ENCODE measurements at places on chromosomes 11 and 22.

DNA sequence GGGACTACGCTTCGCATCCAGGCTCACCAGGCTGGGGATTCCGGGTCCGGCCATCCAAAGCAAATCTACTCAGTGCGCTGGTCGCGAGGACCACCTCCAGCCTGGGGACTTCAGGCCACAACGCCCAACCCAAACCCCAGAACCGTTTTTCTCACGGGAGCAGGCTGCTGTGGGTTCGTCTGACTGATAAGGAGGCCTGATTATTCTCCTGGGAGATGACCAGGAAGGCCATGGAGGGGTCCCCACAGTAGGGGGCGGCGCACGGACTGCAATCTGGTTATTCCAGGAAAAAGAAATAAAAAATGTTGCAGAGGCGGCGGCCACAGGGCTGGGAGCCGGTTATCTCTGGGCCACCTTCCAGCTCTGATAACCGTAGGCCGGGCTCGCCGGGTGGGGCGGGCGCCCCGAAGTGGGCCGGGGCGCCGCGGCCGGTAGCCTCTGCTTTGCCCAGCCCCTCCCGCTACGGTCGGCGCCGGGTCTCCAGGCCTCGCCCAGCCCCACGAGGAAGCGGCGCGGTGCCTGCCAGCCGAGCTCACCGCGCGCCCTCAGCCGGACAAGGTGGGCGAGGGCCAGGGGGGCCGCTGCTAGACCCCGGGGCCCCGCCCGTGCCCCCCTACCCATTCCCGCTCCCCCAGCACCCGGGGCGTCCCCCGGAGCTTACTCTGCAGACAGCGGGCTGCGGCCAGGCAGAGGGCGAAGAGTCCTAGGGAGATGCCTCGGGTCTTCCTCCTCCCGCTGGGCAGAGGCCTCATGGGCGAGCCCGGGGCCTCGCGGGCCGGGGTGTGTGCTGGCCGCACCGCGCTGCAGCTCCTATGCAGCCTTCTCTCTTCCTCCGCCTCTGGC, 446 bp downstream of the VSTM5 start:
- no peak for DNase-seq

DNA sequence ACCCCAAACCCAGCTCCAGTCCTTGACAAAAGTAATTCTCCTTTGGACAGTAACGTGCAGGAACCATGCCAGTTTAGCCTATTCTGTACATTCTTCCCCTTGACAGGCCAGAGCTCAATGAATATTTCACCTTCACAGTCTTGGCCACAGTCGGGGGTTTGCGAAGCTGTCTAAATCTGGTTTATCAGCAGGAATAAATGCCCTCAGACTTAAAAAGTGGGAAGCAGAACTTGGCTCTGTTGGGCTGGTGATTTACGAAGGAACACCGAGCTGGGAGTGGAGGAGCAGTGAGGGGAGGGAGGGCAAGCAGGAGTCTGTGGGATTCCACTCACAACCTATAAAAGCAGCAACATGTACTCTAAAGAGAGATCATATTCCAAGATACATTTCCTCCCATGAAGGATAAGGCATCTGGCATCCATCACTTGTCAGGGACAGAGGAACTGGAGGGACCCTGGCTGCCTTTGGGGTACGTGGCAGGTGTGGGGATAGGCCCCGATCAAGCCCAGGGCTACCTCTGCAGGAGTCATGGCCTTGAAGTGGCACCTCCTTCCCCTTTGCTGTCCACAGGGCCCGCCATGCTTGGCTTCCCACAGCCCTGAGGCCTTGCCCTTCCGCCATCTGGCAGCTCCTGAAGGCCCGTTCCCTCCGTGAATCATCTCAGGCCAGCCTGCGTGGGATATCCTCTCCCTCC, 154.3 kb downstream of the ADAMTS15 start:
- DNase-seq = no peak

- DNase-seq = no peak
Measured at GRCh38 chr11:120013325-120014250, 124.3 kb downstream of the TRIM29 start.

DNA sequence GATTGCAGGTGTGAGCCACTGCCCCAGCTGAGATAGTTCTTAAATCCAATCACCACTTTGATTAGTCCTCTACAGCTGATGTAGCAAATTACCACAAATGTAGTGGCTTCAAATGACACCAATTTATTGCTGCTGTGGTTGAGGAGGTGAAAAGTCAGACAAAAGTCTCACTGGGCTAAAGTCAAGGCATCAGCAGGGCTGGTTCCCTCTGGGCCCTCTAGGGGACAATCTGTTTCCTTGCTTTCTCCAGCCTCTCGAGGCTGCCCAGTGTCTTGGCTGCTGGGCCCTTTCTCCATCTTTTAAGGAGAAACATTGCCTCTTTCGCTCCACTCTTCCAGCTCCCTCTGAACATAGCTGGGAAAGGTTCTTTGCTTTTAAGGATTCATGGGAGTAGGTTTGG, 50.5 kb upstream of the SHANK2 start:
- DNase-seq = no peak

GRCh38 chr22:48709976-48710375, 1117.7 kb downstream of the BRD1 start:
- no peak for DNase-seq

DNA sequence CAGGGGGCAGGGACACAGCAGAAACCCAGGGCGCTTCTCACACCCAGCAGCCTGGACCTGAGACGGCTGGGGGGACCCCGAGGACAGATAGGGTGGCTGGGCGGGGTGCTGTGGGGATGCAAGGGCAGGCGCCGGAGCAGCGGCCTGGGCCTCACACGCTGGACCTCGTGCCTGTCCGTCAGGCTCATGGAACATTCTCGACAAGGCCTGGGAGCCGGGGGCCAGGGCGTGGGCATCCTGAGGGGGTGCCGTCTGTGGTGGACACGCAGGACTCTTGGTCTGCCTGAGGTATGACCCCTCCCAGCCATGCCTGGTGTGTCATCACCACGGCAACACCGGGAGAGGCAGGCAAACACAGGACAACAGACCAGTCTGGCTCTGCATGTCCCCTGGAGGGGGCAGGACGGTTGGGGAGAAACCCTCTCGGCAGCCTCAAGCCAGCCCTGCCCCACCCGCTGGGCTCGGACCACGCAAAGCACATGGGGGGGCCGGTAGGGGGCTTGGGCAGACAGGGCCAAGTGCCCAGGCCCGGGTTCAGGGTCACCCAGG, 21.4 kb downstream of the MRPL23 start:
- DNase-seq = no peak

DNA sequence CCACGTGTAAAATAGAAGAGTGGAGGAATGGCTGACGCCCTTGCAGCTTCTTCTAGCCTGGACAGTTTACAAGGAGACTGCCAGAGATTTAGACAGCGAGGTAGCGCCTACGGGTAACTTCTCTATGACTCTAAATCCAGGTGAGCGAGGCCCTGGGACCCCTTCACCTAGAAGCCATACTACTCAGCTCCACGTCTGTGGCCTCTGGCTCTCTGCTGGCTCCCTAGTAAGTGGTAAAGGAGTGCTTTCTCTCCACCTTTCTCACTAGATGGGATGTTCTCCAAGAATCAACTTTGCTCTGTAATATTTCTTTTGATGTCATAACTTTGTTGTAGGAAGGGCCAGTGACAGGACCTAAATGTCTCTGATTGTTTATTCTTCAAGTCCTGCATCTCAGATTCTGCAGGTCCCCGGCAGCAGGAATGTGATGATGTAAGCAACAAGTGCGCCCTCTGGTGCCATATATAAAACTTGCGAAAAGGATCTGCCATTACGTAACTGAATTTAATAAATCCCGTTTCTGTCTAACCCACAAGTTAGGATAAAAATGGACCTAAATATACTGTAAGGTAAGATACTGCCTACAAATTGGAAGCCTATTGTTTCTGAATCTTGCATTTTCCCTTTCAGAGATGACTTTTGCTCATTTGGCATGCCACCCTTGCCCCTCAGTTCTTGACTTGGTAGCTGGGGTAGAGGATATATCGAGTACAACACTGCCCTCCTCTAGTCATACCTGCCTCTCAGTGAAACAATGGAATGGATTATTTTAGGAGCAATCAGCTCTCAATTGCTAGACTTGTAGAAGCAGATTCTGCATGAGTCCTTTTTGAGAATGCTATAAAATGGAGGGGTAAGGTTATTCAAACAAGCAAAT, 11.0 kb upstream of the PTPN5 start:
- DNase-seq = no peak

GRCh38 chr11:17528181-17528691, 16.0 kb downstream of the USH1C start:
- no peak for DNase-seq

GRCh38 chr22:27985323-27986275, 66.5 kb upstream of the PITPNB start:
- no peak for DNase-seq

- no peak for DNase-seq
Measured at GRCh38 chr11:2558861-2559526, 114.2 kb downstream of the KCNQ1 start.

GRCh38 chr22:19434401-19434800, 2.1 kb downstream of the MRPL40 start:
- DNase-seq = no peak

DNA sequence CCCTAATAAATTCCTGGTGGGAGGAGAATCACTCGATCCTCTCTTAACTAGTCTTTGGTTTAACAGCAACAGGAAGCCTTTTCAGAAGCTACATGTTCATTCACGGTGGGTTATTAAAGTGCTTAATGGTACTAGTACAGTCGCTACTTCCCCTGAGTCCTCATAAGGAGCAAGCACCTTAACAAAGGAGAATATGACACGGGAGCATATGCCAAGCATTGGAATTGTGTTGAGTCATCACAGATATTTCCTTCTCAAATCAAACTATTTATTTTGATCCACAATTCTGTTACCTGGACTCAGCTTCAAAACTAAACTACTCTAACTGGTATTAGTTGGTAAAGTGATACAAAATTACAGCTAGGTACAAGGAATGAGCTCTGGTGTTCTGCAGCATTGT, 177.5 kb upstream of the CTSC start:
- DNase-seq = no peak

- no peak for DNase-seq
Measured at GRCh38 chr11:128658502-128658901, 35.4 kb upstream of the FLI1 start.

DNA sequence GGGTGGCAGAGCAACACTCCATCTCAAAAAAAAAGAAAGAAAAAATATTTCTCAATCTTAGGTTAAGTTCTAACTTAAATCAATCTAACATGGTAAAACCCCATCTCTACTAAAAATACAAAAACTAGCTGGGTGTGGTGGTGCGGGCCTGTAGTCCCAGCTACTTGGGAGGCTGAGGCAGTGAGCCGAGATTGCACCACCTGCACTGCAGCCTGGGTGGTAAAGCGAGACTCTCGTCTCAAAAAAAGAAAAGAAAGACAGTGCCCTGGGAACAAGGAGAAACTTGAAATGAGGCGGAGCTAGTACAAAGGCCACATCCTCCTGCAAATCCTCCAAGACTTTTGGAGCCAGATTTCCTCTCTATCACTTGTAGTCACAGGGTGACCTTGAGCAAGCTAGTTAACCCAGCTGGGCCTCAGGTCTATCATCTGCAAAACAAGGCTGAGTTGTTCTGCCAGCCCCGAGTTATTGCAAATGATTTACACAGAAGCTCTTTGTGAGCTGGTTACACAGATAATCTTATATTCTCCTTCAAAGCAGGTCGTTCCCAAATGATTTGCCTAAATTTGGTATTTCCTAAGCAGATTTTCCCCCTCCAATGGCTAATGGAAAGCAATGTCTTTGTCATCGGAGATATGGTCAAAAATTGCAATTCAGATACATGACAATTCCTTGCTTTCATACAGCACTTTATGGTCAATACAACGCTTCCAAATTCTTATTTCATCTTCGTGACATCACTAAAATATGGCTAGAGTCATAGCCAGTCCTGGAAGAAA, 1.9 kb downstream of the ANKRD54 start:
- DNase-seq = no peak

DNA sequence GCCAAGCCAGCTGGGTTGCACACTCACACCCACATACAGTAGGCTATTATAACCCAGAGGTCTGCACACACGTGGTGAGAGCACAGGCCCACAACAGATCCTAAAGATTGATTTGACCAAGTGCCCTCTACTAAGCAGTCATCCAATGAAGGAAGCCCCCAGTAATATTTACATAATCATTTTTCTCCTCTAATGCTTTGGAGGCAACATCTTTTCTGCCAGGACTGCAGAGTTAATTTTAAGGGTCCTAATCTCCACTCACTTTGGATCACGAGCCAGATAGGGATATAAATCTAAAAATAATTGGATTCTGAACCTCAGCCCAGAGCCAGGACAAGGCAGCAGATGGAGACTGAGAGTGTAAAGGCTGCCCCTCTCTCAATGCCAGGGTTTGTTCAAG, 49.1 kb upstream of the MTNR1B start:
- no peak for DNase-seq

GRCh38 chr11:113796663-113797259, 17.2 kb downstream of the CLDN25 start:
- no peak for DNase-seq

DNA sequence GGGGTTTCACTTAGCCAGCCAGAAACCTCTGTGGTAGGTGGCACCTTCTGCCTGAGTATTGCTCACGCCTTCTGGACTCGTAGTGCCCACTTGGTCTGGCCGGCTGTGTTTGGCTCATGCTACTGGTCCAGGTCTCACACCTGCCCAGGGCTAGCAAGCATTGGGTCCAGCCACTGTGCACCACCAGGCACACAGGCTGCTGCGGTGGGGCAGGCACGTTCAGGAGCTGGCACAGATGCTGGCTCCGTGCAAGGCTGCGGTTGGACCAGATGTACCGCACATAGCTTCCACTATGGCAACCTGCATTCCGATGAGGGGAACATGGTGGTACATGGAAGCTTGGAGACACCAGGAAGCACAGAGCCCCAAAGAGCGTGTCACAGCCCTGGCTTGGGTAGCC, 34.8 kb upstream of the EXPH5 start:
- no peak for DNase-seq

DNA sequence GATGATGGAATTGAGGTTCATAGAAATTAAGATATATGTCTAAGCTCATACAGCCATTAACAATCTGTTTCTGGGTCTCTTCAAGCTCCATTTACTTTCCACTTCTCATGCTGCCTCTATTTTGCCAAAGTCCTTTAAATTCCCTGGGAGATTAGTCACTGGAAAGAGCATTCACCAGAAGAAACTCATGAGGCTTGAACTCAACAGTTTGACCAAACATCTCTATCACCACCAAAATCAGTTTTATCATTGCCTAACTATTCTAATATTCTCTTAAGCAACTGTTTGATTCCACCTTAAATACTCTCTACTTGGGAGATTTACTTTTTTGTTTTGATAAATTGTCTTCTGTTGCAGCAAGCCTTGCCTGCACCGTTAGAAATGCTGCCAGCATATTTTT, 881.3 kb downstream of the KCNA4 start:
- no peak for DNase-seq

GRCh38 chr11:59611570-59612565, 3.7 kb downstream of the OSBP start:
- DNase-seq = no peak

GRCh38 chr11:46914910-46915309, 3.4 kb downstream of the LRP4 start:
- DNase-seq = no peak

GRCh38 chr22:38513063-38513462, 7.0 kb upstream of the DDX17 start:
- no peak for DNase-seq

DNA sequence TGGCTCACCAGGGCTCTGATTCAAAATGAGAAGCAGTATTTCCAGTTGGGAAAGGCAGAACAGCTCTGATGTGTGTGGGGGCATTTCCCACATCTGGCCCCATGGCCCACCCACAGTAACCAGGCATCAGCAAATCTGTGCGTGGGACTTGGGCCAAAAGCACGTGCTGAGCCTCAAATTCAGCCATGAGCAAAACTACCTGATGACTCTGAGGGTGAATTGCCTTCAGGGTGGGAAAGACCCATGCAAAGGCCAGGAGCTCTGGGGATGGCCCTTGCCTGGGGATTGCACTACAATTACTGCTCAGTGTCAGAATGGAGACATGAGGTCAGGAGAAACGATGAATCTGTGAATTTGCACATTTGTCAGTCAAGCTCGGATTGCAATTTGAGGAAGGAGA, 20.9 kb downstream of the TP53AIP1 start:
- DNase-seq = no peak

Measured in cerebellar nuclear complex (tissue), 1 donor.